ENCODE measurements at places on chromosomes 6 and 20.

DNA sequence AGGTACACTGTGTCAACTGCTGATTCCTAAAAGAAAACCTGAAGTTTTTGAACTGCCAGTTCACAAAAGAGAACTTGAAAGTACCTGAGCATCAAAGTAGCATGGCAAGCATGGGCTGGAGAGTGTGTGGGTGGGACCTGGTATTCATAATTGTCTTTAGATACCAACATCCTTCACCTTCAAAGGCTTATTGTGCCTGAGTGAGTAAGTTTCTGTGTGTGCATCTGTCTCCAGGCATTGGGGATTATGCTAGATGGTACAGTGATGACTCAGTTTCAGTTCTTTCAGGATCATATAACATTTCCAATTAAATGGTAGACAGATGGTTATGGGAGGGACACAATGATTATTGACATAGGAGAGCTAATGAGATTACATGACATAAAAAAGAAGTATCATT is 238.5 kb downstream of the ZFAND3 start:
- DNase-seq = no peak
- no peak overlapping the region for H3K4me3 ChIP-seq
- H3K27me3 ChIP-seq = no peaks in the 10 kb centered on the region
- H3K36me3 ChIP-seq = no peaks in the 10 kb centered on the region

GRCh38 chr6:157787080-157787479 is 36.0 kb upstream of the SNX9 start:
- no peak for DNase-seq
- H3K27me3 ChIP-seq = no peaks in the 10 kb centered on the region
- no peak overlapping the region for H3K27ac ChIP-seq
- no peaks in the 10 kb centered on the region for H3K36me3 ChIP-seq
- H3K4me1 ChIP-seq = no peaks in the 10 kb centered on the region
- H3K4me3 ChIP-seq = no peak overlapping the region

- H3K27ac ChIP-seq = no peak overlapping the region
- no peak overlapping the region for H3K4me3 ChIP-seq
- no peaks in the 10 kb centered on the region for H3K4me1 ChIP-seq
Observed at GRCh38 chr6:129475477-129476247, 234.3 kb downstream of the ARHGAP18 start.

- H3K4me1 ChIP-seq = no peaks in the 10 kb centered on the region
- no peak overlapping the region for H3K27ac ChIP-seq
- H3K4me3 ChIP-seq = no peak overlapping the region
- H3K27me3 ChIP-seq = no peaks in the 10 kb centered on the region
Observed at GRCh38 chr6:74899416-74899815, 306.4 kb downstream of the COL12A1 start.

DNA sequence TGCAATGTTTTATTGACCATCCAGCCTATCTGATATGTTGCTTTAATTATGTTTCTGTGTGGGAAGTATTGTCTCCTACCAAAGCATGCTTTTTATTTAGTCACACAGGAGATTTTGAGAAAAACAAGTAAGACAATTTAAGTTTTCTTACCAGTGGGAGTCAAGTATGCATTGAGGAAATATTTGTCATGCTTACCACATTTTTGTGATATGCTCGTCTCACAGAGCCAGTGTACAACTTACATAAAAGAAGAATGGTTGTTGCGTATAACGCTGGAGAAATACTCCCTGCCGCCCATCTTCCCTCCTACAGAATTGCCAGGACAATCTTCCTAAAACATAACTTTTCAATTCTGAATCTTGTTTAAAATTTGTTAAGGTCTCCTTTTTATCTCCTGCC is 37.1 kb upstream of the FILIP1 start:
- no peak for DNase-seq
- H3K36me3 ChIP-seq = no peaks in the 10 kb centered on the region
- H3K27me3 ChIP-seq = no peaks in the 10 kb centered on the region
- H3K4me1 ChIP-seq = no peaks in the 10 kb centered on the region

DNA sequence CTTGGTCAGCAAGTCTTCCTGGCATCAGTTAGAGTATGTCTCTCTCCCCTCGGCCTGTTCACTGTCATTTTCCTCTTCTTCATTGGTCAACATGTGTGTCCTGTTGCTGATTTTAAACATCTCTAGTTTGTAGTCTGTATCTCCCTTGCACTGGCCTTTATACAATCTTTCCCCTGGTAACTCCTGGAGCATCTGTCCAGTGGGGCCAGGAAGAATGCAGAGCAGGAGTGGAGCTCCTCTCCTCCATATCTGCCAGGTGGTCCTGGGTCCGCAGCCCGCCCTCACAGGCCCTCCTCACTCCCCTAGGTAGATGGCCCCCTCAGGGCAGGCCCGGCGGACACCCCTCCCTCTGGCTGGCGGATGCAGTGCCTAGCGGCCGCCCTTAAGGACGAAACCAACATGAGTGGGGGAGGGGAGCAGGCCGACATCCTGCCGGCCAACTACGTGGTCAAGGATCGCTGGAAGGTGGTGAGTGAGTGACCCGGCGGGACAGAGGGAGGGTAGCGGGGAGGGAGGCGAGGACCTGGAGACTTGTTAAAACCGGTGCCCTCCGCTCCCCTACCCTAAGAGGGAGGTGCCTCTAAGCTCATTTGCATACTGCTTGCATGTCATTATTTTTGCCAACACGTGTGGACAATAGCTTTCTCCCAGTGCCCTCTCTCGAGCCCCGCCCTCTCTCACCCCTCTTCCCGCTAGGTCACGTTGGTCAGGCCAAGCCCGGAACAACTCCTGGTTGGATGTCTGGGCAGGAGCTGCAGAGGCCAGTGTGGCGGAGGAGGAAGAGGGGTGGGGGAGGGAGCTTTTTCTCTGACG is 3.2 kb downstream of the TTBK1 start:
- no peak overlapping the region for H3K27ac ChIP-seq
- H3K27me3 ChIP-seq = peaks cover 8% of the 10 kb centered on the region
- no peaks in the 10 kb centered on the region for H3K36me3 ChIP-seq
- H3K4me1 ChIP-seq = no peaks in the 10 kb centered on the region
- no peak for DNase-seq
- H3K4me3 ChIP-seq = peak overlapping the region; percentile 26

DNA sequence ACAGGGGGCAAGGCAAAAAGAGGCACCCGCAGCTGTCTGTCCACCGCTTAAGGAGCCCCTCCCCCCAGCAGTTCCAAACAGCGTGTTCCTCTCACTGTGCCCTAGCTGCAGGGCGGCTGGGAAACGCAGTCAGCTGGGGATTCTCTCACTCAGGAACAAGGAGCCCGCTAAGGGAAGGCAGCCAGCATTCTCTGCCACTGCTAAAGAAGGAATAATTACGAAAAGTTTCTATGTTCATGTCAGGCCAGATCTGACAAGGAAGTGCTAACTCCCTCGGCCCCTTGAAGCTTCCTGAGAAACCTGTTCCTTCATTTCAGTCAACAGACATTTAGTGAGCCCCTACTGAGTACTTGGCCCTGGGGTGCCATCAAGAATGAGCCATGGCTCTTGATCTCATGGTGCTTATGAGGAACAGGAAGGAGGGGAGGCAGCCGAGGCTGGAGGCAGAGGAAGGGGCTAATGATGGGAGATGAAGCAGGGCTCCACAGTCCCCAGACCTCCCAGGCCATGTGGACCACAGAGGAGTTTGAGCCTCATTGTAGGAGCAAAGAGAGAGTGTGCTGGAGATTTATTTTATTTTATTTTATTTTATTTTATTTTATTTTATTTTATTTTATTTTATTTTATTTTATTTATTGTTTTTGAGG is 101.7 kb upstream of the PMEPA1 start:
- H3K27ac ChIP-seq = peak overlapping the region; percentile 20
- H3K36me3 ChIP-seq = no peaks in the 10 kb centered on the region
- H3K4me1 ChIP-seq = no peaks in the 10 kb centered on the region
- peak; percentile 51 for DNase-seq
- H3K4me3 ChIP-seq = no peak overlapping the region

GRCh38 chr20:48060841-48061720 is 275.8 kb upstream of the SULF2 start:
- H3K27ac ChIP-seq = no peak overlapping the region
- no peak overlapping the region for H3K4me3 ChIP-seq
- no peaks in the 10 kb centered on the region for H3K36me3 ChIP-seq
- H3K4me1 ChIP-seq = no peaks in the 10 kb centered on the region

DNA sequence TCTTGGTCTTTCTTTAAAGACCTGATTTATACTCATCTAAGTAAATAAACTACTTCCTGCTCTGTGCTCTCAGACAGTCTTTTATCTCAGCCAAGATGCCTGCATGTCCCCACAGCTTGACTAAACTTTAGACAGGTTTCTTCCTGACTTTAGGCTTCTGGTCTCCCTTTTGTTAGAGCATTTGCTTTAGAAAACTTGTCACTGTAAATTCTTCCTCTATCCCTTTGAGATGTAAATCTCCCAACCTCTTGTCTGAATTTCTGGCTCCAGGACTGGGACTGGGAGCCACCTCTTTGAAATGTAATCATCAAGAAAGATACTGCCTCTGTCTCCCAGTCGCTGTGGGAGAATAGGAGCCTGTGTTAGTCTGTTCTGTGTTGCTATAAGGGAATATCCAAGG is 739.9 kb downstream of the C6orf118 start:
- H3K4me1 ChIP-seq = no peaks in the 10 kb centered on the region
- no peak overlapping the region for H3K4me3 ChIP-seq
- no peak for DNase-seq
- H3K27me3 ChIP-seq = no peaks in the 10 kb centered on the region
- no peak overlapping the region for H3K27ac ChIP-seq

DNA sequence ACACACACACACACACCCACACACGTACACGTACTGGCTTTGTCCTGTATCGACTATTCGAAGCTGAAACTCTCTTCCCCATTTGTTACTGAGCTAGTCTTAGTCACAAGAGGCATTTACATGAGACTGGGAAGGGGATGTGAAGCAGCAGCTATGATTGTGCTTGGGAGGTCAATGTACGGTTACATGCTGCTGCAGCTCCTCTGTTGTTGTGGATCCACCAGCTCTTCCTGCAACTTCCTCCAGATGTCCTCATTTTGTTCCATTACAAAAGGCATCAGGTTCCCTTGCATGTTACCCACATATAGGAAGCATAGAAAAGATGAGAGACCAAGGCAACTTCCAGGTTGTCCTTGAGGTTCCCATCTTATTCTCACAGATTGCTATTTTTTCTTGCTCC is 612.4 kb upstream of the IMPG1 start:
- H3K27me3 ChIP-seq = no peaks in the 10 kb centered on the region
- H3K36me3 ChIP-seq = no peaks in the 10 kb centered on the region
- no peak overlapping the region for H3K4me3 ChIP-seq
- H3K27ac ChIP-seq = no peak overlapping the region
- no peaks in the 10 kb centered on the region for H3K4me1 ChIP-seq
- no peak for DNase-seq

DNA sequence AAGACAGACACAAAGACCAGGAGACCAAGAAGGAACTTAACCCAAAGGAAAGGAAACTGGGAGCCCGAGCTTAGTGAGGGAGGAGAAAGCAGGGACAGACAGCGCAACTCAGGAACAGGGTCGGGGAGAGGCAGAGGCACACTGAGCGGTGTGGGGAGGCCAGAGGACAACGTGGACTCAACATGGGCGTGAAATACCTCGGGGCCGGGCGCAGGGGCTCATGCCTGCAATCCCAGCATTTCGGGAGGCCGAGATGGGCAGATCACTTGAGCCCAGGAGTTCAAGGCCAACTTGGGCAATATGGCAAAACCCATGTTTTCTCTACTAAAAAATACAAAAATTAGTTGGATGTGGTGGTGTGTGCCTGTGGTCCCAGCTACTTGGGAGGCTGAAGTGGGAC is 5.7 kb upstream of the RPS6KA2 start:
- H3K4me3 ChIP-seq = no peak overlapping the region
- no peaks in the 10 kb centered on the region for H3K4me1 ChIP-seq

- no peaks in the 10 kb centered on the region for H3K4me1 ChIP-seq
- H3K27ac ChIP-seq = no peak overlapping the region
- no peak overlapping the region for H3K4me3 ChIP-seq
Observed at GRCh38 chr6:11767458-11767857, 11.1 kb downstream of the ADTRP start.

Measured in uterus (tissue), 4 donors.